H1 (cell line): ENCODE measurements at places on chromosomes 3 and 15. TPM values are rescaled to one million over a fixed set of nuclear protein-coding genes. Genes with fewer than 3 reads are reported as not detected.

GPR62 gene
- total RNA-seq, result 0.19 and 0.22 TPM in 2 replicates

TMEM115 gene
- total RNA-seq, result 25.3 and 25.4 TPM in 2 replicates

CTXND1 gene
- total RNA-seq, result not detected in 2 replicates

FGF7 gene
- not detected in 2 replicates for total RNA-seq

UROC1 gene
- not detected in 2 replicates for total RNA-seq

CD200R1 gene
- not detected in 2 replicates for total RNA-seq

GOLGA6A gene
- 0.80 and 3.3 TPM in 2 replicates for total RNA-seq
